ENCODE measurements at places on chromosomes 7 and 10.

- no peak for DNase-seq
Measured at GRCh38 chr7:99363286-99363685, 11.2 kb upstream of the ARPC1B start.

DNA sequence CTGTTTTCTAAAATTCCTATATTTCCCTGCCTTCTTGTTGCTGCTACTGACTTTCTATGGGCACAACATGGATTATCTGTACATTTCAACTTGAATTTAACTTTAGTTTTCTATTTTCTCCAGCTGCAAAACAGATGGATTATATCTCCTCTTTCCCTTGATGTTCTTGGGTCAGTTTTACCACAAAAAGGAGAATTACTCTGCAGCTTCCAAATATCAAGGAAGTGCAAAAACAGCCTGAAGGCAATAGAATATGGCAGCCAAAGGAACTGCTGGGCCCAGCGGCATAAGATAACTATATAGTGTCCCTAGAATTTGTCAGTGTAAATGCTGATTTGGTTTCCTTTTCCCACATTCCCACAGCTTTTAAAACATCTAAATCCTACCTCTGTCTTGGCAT, 29.1 kb downstream of the CPED1 start:
- DNase-seq: no peak

- no peak for DNase-seq
Measured at GRCh38 chr7:132446666-132447278, 129.5 kb downstream of the PLXNA4 start.

- no peak for DNase-seq
Measured at GRCh38 chr7:135322571-135323340, 89.1 kb downstream of the STRA8 start.

GRCh38 chr7:33129806-33130153, 416 bp downstream of the BBS9 start:
- no peak for DNase-seq

- DNase-seq: no peak
Measured at GRCh38 chr7:138116141-138116540, 39.9 kb downstream of the AKR1D1 start.

DNA sequence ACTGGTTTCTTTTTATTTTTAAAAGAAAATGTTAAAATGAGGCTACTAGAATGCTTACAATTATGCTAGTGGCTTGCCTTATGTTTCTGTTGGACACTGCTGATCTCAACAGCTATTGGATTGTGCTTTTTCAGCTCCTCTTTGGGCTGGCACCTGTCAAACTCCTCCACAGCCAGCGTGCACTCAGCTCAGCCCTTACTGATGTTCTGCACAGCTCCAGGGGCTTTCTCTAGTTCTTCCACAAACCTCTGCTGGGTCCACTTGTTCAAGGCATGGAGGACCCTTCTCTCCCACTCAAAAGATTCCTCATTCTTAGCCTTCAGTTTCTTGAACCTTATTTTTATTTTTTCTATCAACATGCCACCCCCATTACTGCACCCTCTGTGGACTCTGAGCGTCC, 96.0 kb downstream of the VIPR2 start:
- DNase-seq: no peak

- DNase-seq: no peak
Measured at GRCh38 chr10:116728526-116729096, 13.8 kb downstream of the HSPA12A start.

DNA sequence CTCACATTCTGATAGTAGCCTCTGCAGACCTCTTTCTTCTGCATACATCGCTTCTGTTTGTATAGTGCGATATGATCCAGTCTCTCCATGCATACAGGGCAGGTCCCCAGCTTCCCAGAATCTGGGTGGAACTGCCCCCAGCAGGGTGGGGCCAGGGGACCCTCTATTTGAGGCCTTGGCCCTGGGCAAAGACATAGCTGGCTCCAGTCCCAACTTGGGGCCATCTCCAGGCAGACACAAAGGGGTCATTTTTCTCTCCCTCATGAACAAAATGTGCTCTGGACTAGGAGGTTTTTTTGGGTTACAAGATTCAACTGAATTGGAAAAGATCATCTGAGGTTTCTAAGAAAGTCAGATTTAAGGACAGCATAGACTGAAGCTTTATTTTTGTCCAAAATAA, 21.1 kb upstream of the HSPA12A start:
- DNase-seq: no peak

DNA sequence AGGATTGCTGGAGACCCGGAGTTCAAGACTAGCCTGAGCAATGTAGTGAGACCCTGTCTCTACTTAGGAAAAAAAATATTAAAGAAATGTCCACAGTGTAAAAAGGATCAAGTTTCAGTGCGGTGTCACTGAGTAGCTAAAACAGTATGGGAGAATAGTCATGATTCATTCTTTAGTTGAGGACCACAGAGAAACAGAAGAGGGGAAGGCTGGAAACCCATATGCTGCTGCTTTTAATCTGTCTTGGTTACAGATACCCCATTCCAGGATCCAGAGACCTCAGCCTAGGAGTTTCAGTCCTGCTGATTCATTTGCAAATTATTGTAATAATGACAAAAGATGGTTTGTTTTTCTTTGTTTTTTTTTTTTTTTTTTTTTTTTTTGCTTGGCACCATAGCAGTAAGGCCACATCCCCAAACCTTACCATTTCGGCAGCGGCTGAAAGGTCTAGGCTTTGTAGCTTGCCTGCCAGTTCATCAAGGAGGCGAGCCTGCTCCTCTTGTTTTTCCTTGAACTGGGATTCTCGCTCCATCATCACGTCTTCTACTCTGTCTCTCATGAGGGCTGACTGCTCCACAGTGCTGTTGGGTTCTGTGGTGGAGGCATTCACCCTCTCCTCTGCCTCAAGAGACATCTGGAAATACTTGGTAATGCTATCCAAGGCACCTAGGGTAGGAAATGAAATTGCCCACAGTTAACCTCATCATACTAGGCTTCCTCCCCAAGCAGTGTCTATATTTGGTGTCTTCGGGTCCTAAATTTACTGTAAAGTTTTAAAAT, 44.2 kb downstream of the DLD start:
- no peak for DNase-seq

GRCh38 chr10:123266971-123267370, 112.8 kb downstream of the BUB3 start:
- no peak for DNase-seq

DNA sequence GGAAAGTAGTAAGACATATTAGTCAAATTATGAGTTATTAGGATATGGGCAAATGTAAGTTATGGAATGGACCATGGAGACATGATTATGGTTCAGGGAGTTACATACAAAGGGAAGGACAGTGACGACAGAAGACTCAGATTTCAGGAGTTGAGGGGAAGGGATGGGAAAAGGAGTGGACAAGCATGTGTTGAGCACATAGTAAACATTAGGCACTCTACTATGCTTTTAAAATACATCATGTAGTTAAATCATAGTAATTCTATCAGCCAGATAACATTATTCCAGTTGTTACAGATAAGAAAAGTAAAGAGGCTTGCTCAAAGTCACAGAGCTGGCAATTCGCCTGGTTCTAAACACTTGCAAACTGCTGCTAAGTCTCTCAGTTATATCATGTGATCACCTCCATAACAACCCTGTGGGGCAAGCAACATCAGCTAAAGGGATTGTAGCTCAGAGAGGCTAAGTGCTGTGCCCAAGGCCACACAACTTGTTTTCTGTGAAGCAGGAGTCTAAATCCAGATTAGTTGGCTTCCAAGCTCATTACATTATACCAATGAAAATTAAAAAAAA, 115.2 kb upstream of the MDFIC start:
- no peak for DNase-seq

DNA sequence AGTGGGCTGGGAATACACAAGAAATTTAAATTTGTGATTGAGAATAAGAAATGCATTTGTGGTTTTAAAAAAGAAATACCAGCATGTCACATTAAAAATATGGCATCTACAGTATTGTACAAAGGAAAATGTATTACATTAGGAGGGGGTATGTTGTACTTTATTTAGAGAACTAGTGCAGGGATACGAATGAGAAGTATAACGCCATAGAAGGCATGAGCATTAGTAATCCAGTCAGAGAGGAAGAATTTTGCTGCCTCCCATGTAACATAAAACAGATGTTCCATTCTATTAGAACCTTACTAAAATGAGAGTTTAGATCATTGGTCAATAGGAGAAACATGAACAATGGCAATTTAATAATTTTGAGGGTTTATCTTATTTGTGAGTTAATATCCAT, 182.2 kb downstream of the ADK start:
- no peak for DNase-seq

DNA sequence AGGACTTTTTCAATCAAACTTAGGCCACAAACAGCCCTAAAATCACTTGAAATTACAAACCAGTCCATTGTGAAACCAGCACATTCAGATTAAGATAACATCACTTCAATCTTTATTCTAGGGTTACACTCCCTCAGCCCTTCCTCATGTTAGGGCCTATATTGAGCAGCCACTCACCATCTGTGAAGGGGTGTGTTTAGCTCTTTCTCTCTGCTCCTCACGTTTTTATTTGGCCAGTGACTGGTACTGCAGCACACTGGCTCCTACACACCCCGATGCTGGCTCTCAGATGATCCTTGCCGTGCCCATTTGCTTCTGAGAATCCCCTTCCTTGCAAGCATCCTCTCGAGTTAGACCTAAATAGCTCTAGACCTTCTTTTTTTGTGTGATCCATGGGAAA, 604.5 kb downstream of the INHBA start:
- DNase-seq: no peak

- no peak for DNase-seq
Measured at GRCh38 chr7:30162133-30162532, 27.3 kb downstream of the MTURN start.

DNA sequence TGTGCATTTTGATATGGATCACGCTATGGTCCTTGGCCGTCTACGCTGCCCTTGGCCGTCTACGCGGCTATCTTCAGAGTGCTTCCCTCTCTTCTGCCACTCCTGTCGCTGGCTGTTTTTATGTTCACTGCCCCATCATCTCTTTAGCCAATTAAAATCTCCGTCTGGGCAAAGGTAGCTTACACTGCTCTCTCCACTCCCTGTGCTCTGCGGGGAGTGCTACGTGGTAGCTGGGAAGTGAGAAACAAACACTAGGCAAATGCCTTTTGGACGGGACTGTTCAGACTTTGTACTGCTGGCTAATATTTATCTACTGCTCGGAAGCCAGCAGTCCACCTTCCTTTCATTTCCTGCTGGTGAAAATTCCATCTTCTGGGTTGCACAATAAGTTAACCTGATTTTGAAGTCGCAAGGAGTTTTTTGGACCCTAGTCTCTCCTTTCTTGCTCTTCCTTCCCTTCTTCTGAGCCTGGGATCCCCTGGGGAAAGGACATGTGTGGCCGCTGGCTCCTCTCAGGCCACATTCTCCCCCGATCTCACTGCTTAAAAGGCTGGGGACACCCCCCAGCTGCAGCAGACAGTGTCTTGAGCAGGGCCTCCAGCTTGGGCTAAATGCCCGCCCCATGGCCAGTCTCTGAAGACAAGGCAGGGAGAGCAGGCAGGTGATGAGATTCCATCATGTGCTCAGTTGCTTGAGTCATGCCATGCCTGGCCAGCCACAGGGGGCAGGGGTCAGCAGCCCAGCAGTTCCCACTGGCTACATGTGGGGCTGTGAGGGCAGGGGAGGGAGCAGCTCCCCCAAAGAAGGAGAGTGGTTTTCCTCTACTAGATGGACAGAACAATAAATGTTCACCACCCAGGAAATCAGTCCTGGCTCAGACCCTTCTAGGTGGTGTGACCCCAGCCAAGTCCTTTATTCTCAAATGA, 25.5 kb upstream of the RBM33 start:
- DNase-seq: no peak

- no peak for DNase-seq
Measured at GRCh38 chr10:69466158-69466490, 14.9 kb downstream of the TSPAN15 start.

DNA sequence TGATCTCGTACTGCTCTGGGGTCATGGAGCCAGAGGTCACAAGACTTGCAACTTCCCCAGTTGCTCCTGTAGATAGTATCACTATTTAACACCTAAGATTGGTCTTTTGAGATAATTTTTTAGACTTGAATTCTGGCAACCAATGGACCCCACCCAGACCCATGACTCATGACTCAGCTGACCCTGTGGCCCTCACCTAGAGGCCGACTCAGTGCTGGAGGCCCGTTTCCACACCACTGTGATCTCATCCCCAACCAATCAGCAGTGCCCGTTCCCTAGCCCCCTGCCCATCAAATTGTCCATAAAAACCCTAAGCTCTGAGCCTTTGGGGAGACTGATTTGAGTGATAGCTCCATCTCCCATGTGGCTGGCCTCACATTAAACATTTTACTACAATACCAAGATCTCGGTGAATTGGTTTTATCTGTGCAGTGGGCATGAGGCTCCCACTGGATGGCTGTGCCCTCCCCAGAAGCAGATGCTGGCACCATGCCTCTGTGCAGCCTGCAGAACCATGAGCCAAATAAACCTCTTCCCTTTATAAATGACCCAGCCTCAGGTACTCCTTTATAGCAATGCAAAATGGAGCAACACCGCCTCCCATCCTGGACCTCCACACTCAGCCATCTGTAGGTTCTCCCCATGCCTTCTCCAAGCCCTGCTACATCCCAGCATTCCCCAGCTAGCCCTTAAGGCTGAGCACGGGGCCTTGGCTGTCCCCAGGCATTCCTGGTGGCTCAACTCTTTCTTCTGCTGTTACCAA, 98.8 kb downstream of the PRKAG2 start:
- DNase-seq: no peak

- DNase-seq: no peak
Measured at GRCh38 chr7:157122800-157123495, 15.8 kb upstream of the UBE3C start.

DNA sequence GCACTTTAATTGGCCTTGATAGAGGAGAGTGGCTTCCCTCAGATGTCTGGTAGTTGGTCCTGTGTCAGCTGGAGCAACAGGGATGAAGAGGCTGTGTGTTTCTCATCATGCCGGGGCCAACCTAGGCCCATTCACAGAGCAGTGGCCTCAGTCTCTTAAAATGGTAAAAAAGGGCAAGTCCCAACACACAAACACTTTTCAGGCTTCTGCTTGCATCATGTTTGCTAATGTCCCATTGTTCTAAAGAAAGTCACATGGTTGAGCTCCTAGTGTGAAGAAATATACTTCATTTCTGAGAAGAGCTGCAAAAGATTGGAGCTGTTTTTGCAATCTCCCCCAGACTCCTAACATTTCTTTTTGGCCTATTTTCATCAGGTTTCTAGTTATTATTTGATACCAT, 40.6 kb upstream of the RBAK start:
- DNase-seq: no peak

GRCh38 chr7:115474137-115474536, 552.2 kb downstream of the MDFIC start:
- no peak for DNase-seq

DNA sequence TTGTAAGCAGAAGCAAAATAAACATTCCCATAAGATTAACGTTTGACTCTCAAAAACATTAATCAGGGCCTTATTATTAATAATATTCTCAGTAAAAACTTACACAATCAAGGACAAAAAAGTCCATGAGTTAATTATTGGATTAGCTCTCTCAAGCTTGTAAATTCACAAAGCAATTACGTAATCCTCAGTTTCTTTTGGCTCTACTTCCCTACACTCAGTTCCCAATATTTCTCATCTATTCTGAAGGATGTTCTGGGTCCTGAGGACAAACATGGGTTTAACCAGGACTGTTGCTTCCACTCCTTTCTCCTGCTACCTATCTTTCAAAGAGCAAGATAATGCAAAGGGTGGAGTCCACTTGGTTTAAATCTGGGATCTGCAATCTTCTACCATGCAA, 15.1 kb downstream of the FBXL13 start:
- DNase-seq: no peak
